Activated CD4-positive, alpha-beta T cell treated with anti-CD3 and anti-CD28 coated beads for 24 hours (primary cell): ENCODE measurements at places on chromosomes 6 and 20.

DNA sequence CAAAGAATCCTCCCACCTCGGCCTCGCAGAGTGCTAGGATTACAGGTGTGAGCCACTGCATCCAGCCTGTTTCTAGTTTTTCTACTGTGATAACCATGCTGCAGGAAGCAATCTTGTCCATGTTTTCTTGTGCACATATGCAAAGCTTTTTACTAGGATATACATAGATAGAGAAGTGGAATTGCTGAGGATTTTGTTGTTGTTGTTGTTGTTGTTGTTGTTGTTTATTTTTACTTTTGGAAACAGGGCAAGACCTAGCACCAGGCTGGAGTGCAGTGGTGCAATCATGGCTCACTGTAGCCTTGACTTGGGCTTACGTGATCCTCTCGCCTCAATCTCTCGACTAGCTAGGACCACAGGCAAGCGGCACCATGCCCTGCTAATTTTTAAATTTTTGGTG is 23.2 kb downstream of the KIF3B start:
- DNase-seq = no peak

- no peak for DNase-seq
Measured at GRCh38 chr20:40875116-40876085, 153.2 kb upstream of the TOP1 start.

DNA sequence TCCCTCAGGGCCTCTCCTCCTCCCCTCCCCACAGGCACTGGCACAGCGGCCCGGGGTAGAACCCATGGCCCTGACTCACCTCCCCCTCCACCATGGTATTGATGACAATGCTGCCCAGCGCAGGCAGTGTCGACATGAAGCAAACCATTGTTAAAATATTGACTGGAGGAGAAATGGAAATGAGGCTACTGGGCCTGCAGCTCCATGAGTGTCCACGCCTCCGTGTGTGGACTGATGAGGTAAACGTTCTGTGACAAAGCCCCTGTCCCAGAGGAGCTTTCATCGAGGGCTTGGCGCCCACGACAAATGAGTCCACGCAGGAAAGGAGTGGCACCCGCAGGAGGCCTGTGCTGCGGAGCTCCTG is 402.7 kb downstream of the TAF4 start:
- no peak for DNase-seq

- DNase-seq = no peak
Measured at GRCh38 chr6:111793711-111794111, 79.5 kb downstream of the FYN start.

- DNase-seq = no peak
Measured at GRCh38 chr20:63740627-63741353, 1.2 kb downstream of the SLC2A4RG start.
